Activated naive CD8-positive, alpha-beta T cell treated with anti-CD3 and anti-CD28 coated beads for 36 hours (primary cell): ENCODE measurements at places on chromosomes 12 and 14.

- no peak for DNase-seq
- peaks cover 5% of the 10 kb centered on the region for H3K4me1 ChIP-seq
- H3K27me3 ChIP-seq, result no peaks in the 10 kb centered on the region
- no peaks in the 10 kb centered on the region for H3K36me3 ChIP-seq
These were observed 95.5 kb upstream of the USP44 start for GRCh38 chr12:95646781-95647190.

DNA sequence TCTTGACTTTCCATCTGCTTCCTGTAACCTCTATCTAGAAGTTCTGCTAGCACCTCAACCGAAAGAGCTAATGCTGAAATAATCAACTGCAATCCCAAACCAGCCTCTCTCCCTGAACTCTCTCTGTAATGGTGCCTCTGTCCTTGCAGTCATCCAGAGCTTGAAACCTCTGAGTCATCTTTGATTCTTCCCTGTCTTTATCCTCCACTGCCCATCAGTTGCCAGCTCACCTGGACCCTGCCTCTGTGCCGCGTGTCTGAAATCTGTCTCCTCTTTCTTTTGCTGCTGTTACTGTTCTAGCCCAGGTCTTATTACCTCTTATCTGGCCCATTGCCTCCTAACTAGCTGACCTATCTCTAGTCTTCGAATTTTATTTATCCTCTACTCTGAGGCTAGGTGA lies 15.5 kb downstream of the CLSTN3 start:
- no peaks in the 10 kb centered on the region for H3K27me3 ChIP-seq
- peaks cover 3% of the 10 kb centered on the region for H3K4me1 ChIP-seq
- no peak overlapping the region for H3K27ac ChIP-seq
- no peak for DNase-seq
- peaks cover 11% of the 10 kb centered on the region for H3K36me3 ChIP-seq

GRCh38 chr14:76595266-76595665 lies 166.0 kb upstream of the VASH1 start:
- H3K36me3 ChIP-seq, result no peaks in the 10 kb centered on the region
- no peak for DNase-seq
- H3K27ac ChIP-seq, result no peak overlapping the region
- H3K27me3 ChIP-seq, result peaks cover 6% of the 10 kb centered on the region

DNA sequence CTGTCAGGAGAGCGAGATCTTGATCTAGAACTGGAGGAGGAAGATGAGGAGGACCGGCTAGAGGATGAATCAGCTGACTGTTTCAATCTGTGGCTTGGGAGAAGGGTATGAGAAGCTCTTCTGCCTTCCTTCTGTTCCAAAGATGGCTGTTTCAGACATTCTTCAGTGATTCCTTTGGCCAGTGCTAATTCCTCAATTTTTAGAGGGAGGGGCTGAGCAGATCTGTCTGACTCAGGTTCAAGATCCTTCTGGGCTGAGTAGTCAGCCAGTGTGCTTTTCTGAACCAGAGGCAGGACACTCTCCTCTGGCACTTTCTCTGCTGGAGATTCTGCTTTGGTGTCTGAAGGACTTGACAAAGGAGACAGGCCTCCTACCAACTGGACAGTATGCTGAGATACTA lies 15.2 kb downstream of the ACIN1 start:
- no peak overlapping the region for H3K27ac ChIP-seq
- no peak for DNase-seq

DNA sequence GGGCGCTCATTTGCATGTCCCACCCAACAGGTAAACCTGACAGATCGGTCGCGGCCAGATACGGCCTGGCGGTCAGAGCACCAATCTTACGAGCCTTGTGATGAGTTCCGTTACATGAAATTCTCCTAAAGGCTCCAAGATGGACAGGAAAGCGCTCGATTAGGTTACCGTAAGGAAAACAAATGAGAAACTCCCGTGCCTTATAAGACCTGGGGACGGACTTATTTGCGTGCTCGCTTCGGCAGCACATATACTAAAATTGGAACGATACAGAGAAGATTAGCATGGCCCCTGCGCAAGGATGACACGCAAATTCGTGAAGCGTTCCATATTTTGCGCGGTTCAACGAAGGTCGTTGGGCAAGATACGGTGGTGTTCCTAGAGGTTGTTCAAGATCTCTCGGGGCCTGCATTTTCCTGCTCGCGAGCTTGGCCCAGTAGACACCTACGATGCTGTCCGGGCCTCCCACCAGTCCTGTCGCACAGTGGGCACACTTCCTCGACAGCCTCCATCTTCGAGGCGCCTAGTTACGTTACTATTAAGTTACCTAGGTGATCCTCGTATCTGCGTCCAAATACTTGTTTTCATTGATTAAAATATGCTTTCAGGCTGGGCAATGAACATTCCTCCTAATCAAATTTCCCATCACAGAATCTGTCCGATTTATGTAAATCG lies at the start of gene RNU6-7:
Gene RNU6-7 (plus strand): TSS at position 230 of the 675 bp plus-strand sequence.
- H3K36me3 ChIP-seq, result peaks cover 4% of the 10 kb centered on the region
- peaks cover 54% of the 10 kb centered on the region for H3K4me1 ChIP-seq
- peak; percentile 31 for DNase-seq
- H3K27me3 ChIP-seq, result peaks cover 4% of the 10 kb centered on the region
- H3K27ac ChIP-seq, result peak within 1 kb of the TSS; percentile 100

- H3K27ac ChIP-seq, result no peak overlapping the region
- H3K27me3 ChIP-seq, result no peaks in the 10 kb centered on the region
- DNase-seq, result peak; percentile 11
- no peak overlapping the region for H3K4me3 ChIP-seq
These were observed 5.1 kb upstream of the NUMB start for GRCh38 chr14:73463411-73463810.

DNA sequence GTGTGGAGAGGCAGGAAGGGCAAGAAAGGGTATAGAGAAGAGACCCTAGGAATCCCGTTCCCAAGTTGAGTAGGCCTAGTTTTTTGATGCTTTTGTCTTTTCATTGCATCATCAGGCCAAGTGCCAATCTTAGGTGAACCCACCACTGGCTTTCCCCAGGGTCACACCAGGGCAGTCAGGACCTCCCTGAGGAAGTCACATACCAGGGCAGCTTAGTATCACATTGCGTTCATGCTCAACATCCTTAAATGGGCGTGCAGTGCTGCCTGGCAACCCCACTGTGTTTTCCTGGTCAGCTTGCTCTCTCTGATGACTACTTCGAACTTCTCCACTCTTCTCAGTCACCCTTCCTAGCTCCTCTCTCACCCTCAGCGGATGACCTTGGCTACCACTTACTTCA lies 9.0 kb downstream of the ASIC1 start:
- no peak overlapping the region for H3K4me3 ChIP-seq
- H3K36me3 ChIP-seq, result peaks cover under 1% of the 10 kb centered on the region
- peaks cover 8% of the 10 kb centered on the region for H3K4me1 ChIP-seq
- H3K27me3 ChIP-seq, result no peaks in the 10 kb centered on the region
- DNase-seq, result no peak

GRCh38 chr12:119102274-119102673 lies 76.5 kb upstream of the HSPB8 start:
- no peaks in the 10 kb centered on the region for H3K27me3 ChIP-seq
- no peaks in the 10 kb centered on the region for H3K4me1 ChIP-seq
- no peak for DNase-seq
- H3K4me3 ChIP-seq, result no peak overlapping the region
- no peak overlapping the region for H3K27ac ChIP-seq
- H3K36me3 ChIP-seq, result no peaks in the 10 kb centered on the region

- no peaks in the 10 kb centered on the region for H3K36me3 ChIP-seq
- no peaks in the 10 kb centered on the region for H3K4me1 ChIP-seq
- no peak for DNase-seq
- H3K27me3 ChIP-seq, result peaks cover 3% of the 10 kb centered on the region
- H3K27ac ChIP-seq, result no peak overlapping the region
- H3K4me3 ChIP-seq, result no peak overlapping the region
These were observed 31.6 kb upstream of the PTPRQ start for GRCh38 chr12:80412343-80412953.

GRCh38 chr14:50001151-50001998 lies 108.5 kb downstream of the ARF6 start:
- peaks cover 2% of the 10 kb centered on the region for H3K36me3 ChIP-seq
- peak; percentile 79 for DNase-seq
- H3K27me3 ChIP-seq, result no peaks in the 10 kb centered on the region

DNA sequence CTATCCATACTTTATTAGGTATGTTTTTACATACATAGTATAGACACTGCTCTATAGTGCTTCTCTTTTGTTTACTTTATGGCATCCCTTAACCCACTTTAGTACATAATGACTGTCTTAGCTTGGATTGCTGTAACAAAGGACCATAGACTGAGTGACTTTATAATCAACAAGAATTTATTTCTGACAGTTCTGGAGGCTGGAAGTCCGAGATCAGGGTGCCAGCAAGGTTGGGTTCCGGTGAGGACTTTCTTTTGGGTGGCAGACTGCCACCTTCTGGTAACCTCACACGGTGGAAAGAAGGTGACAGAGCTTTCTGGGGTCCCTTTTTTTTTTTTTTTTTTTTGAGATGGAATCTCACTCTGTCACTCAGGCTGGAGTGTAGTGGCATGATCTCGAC lies 48.6 kb upstream of the PPM1H start:
- no peaks in the 10 kb centered on the region for H3K27me3 ChIP-seq
- H3K4me3 ChIP-seq, result no peak overlapping the region
- no peak for DNase-seq
- H3K36me3 ChIP-seq, result no peaks in the 10 kb centered on the region
- H3K27ac ChIP-seq, result no peak overlapping the region

DNA sequence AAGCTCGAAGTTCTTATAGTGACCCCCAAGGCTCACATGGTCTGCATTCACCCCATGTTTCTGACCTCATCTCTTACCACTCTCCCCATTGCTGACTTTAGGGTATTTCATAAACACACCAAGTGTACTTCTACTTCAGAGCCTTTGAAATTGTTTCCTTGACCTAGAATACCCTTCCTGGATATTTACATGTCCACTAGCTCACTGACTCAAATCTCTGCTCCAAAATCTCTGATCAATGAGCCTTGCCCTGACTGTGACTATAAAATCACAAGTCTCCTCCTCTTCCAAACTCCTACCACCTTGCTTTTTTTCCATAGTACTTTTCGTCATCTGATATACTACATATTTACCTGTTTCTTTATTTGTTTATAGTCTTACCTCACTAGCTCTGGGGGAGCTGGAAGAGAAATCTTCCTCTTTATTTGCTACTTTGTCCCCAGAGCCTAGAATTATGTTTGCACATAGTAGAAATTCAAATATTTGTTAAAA lies 105.1 kb downstream of the RMST start:
- no peaks in the 10 kb centered on the region for H3K4me1 ChIP-seq
- no peak overlapping the region for H3K4me3 ChIP-seq
- H3K27me3 ChIP-seq, result no peaks in the 10 kb centered on the region
- no peak overlapping the region for H3K27ac ChIP-seq
- DNase-seq, result no peak

- H3K27ac ChIP-seq, result no peak overlapping the region
- H3K27me3 ChIP-seq, result no peaks in the 10 kb centered on the region
- H3K4me1 ChIP-seq, result peaks cover 11% of the 10 kb centered on the region
- DNase-seq, result no peak
- peaks cover 26% of the 10 kb centered on the region for H3K36me3 ChIP-seq
- no peak overlapping the region for H3K4me3 ChIP-seq
These were observed 105.6 kb downstream of the DAAM1 start for GRCh38 chr14:59293935-59294661.

DNA sequence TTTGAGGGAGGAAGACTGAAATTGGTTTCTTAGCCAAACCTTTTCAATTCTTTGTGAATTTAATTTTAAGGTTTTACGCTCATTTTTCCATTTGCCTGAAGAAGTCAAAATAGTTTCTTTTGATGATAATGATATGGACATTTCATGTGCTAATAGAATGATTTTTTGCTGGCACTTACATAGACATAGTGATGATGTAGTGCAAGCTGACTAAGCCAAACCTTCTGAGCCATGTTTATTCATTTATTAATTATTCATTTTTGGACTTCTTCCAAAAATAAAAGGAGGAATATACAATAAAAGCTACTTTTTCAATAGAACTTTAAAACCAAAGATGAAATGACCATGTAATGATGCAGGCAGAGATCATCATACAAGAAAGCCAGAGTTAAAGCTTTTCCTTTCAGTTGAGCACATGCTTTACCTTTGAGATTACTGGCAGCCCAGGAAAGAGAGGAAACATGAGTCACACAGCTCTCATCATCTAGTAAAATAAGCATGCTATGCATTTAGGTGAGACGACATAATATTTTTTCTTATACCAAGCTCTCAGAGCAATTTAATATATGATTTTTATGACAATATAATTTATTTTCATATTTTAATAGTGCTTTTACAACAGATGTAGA lies 24.8 kb downstream of the KCNA1 start:
- H3K4me3 ChIP-seq, result no peak overlapping the region
- no peak for DNase-seq
- peaks cover 53% of the 10 kb centered on the region for H3K27me3 ChIP-seq
- H3K4me1 ChIP-seq, result no peaks in the 10 kb centered on the region
- no peaks in the 10 kb centered on the region for H3K36me3 ChIP-seq
- H3K27ac ChIP-seq, result no peak overlapping the region

GRCh38 chr12:74781991-74782485 lies 244.4 kb downstream of the ATXN7L3B start:
- no peaks in the 10 kb centered on the region for H3K36me3 ChIP-seq
- no peaks in the 10 kb centered on the region for H3K27me3 ChIP-seq
- H3K27ac ChIP-seq, result no peak overlapping the region
- H3K4me1 ChIP-seq, result no peaks in the 10 kb centered on the region

DNA sequence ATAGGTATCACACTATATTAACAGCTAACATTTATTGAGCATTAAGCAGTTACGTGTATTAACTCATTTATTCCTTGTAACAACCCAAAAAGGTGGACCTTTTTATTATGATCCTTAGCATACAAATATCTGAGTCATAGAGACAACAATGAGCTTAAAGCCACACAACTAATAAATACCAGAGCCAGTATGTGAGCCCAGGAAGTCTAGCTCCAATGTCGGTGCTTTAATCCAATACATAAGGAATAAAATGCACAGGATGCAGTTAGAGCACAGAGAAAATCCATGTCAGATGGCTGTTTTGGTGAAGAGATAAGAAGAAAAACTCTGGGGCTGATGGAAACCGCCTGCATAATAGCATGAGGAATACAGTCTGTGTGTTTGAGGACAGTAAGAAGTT lies 888.6 kb downstream of the TMTC2 start:
- no peak for DNase-seq
- H3K4me1 ChIP-seq, result no peaks in the 10 kb centered on the region
- H3K27ac ChIP-seq, result no peak overlapping the region
- H3K4me3 ChIP-seq, result no peak overlapping the region
- no peaks in the 10 kb centered on the region for H3K27me3 ChIP-seq

- H3K27ac ChIP-seq, result no peak overlapping the region
- no peaks in the 10 kb centered on the region for H3K27me3 ChIP-seq
- peak; percentile 0 for DNase-seq
- H3K36me3 ChIP-seq, result no peaks in the 10 kb centered on the region
- no peaks in the 10 kb centered on the region for H3K4me1 ChIP-seq
These were observed 16.5 kb downstream of the JAG2 start for GRCh38 chr14:105151838-105152793.

GRCh38 chr12:93805736-93806141 lies 128.6 kb downstream of the CRADD start:
- no peak overlapping the region for H3K4me3 ChIP-seq
- H3K4me1 ChIP-seq, result peaks cover 27% of the 10 kb centered on the region
- H3K27me3 ChIP-seq, result no peaks in the 10 kb centered on the region
- H3K27ac ChIP-seq, result no peak overlapping the region
